ELF-1 (cell line): ENCODE measurements at places on chromosomes 16 and 17.

- peak; percentile 86 for DNase-seq
These were observed 9.6 kb downstream of the AP2B1 start for GRCh38 chr17:35596530-35597233.

- DNase-seq, result no peak
These were observed 131.2 kb downstream of the ANKFN1 start for GRCh38 chr17:56284482-56284881.

DNA sequence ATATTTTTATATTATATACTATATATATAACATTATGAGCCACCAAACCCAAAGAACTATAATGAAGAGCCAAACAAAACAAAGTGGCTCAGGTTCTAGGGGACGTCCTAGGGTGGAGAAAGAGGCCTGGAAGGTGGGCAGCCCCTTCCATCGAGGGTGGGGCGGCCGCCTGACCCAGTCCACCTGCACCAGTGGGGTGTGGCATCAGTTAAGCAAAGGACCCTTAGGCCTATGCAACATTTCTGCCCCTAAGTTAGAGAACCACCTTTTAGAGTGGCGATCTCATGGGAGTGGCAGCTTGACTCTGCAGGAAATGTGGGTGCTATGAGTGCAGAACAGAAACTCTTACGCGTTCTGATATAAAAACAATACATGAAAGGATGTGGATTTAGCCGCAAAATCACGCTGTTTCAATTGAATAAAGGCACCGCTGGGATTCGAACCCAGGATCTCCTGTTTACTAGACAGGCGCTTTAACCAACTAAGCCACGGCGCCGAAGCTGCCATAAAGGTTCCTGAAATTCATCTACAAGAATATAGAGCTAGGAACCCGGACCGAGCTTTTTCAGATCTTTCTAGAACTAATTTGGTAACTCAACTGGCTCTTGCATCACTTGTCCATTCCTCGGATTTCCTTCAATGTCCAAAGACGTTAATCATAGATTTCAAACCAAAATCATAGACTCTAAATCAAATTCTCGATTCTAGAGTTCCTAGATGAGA lies 15.6 kb upstream of the AURKB start:
- DNase-seq, result peak; percentile 93

GRCh38 chr16:18969050-18969854 lies 14.5 kb upstream of the TMC7 start:
- peak; percentile 87 for DNase-seq

GRCh38 chr17:77106874-77107358 lies 33.9 kb upstream of the SEC14L1 start:
- DNase-seq, result peak; percentile 26

- DNase-seq, result no peak
These were observed 31.8 kb downstream of the ZNF750 start for GRCh38 chr17:82808006-82808405.

DNA sequence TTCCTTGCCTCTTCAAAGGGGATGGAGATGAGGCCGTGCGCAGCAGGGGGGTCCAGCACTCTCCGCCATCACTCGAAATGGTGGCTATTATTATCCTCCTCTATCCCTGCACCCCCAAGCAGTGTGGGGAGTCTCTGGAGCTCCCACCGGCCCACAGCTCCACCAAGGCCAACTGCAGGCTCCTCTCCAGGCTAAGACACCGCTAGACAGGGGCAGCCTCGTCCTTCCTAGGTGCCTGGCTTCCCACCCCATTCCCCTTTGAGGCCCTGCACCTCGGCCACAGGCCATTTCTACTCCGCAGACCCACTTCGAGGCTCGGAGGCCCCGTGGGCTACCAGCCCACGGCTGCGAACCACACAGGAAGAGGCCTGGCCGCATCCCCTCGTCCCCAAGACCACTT lies 39.6 kb upstream of the PABPN1L start:
- no peak for DNase-seq

DNA sequence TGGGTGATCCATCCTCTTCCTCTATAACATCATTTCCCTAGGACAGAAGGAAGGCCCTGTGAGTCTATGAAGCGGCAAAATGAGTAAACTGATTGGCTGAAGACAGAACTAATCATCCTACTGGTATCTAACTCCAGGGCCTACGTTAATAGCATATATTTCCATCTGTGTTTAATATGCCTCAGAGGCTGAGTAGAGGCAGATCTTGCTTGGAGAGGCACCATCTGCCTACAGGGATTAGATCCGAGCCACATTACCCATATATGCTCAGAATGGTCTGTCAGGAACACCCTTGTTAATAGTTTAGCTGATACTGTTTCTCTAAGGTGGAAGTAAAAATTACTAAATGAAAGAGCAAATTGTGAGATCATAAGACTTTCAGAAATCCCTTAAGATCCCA lies 13.2 kb upstream of the FOXJ1 start:
- DNase-seq, result no peak
